ENCODE measurements at places on chromosomes 1 and 21.

DNA sequence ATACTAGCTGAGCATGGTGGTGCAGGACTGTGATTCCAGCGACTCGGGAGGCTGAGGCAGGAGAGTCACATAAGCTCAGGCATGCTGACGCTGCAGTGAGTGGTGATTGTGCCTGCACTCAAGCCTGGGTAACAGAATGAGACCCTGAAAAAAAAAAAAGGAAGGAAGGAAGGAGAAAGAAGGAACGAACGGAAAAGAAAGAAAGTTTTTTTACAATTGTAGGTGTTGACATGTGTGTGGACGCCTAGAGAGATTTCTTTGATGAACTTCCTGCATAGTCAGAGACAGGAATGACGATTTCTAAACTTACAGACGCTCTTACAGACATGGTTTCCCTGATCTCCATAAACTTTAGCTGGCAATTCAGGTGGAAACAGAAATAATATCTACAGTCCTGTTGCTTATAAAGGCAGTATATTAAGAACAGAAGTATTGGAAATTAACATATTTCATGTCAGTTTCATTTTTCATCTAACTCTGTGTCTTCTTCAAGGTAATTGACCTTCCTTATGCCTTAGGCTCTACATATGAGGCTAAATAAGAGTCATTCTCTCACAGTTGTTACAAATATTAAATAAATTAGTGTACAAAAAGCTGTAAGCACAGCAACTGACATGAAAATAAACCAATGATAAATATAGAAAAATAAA, 4.1 kb downstream of the SAMSN1 start:
- DNase-seq: no peak

DNA sequence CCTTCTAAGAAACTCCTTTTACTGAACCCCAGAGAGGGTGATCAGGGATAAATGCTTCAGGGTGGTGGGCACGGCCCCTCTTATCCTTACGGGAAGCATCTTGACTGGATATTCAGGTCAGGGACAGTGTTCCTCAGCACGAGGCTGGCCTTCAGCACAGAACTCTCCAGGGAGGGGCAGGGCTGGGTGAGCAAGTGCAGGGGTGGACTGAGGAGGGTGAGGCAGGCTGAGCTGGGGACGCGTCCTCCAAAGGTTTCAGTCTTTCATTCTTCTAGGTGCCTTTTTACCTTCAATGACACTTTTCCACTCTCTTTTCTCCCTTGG, 52.3 kb downstream of the RASSF5 start:
- no peak for DNase-seq

- DNase-seq: no peak
Observed at GRCh38 chr1:170819781-170820180, 115.6 kb upstream of the MROH9 start.

GRCh38 chr1:23444104-23444533, 19.6 kb upstream of the TCEA3 start:
- DNase-seq: peak; percentile 89

DNA sequence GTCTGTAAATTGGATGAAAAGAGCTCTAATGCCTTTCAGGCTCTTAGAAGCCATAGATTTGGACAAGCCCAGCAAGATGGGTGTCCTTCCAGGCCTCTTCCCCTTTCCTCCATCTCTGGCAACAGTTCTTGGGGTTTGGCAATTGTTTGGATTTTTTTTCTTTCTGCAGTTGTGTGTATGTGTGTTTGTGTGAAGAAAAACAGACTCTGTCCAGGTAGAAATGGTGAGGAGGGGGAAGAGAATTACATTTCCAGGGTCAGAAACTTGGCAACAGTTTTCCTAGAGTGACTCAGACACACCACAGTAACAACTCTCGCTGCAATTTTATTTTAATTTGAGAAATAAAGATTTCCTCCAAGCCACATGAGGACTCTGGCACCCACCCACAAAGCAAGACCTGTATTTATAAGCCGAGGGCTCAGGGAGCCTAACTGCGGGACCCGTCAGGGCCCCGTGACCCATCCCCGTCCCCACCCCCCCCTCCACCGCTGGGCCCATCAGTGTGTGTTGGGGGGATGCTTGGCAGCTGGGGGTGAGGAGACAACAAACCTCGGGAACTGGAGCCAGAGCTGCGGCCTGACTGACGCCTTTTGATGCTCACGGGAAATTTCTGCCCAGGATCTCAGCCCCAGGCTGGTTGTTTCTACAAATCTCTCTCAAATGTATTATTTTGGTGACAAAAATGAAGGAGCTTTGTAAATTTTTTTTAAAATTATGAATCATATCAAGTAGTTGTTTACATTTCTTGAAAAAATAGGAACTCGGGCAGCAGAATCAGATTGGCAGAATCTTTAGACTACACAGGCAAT, 4.4 kb downstream of the TMEM200B start:
- DNase-seq: no peak

- DNase-seq: no peak
Observed at GRCh38 chr1:243388276-243388675, 132.4 kb downstream of the SDCCAG8 start.

DNA sequence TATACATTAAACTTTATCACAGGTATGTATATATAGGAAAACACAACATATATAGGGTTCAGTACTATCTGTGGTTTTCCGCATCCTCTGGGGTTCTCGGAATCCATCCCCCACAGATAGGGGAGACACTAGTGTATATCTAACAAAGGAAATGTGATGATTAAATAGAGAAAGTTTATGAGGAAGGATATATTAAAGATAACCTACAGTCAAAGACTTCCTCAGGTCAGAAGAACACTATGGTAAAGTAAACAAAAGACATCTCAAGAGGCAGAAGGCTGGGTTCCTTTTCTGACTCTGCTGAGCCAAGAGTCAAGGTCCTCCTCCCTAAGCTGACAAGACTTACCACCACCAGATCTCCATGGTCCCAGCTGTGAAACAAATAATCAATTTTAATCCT, 12.1 kb downstream of the USP24 start:
- no peak for DNase-seq

Data from AG08395 (cell line).